Osteoblast (primary cell): ENCODE measurements at places on chromosomes 5 and 9. TPM values are rescaled to one million over a fixed set of nuclear protein-coding genes. Genes with fewer than 3 reads are reported as not detected.

Gene RAD50
- 39.4 and 47.7 TPM in 2 replicates for total RNA-seq

Gene TMEM174
- not detected in 2 replicates for total RNA-seq

Gene TAF11L9
- not detected in 2 replicates for total RNA-seq

Gene LOX
- 314 and 317 TPM in 2 replicates for total RNA-seq

Gene PRSS3
- 2.2 and 3.5 TPM in 2 replicates for total RNA-seq

- H3K27ac ChIP-seq: peak overlapping the region; percentile 96
- no peaks in the 10 kb centered on the region for H3K36me3 ChIP-seq
- peak overlapping the region; percentile 31 for H3K4me3 ChIP-seq
- peak; percentile 98 for DNase-seq
- peaks cover 28% of the 10 kb centered on the region for H3K4me1 ChIP-seq
These were observed 65.0 kb upstream of the ANGPTL2 start for GRCh38 chr9:127187231-127187956.

DNA sequence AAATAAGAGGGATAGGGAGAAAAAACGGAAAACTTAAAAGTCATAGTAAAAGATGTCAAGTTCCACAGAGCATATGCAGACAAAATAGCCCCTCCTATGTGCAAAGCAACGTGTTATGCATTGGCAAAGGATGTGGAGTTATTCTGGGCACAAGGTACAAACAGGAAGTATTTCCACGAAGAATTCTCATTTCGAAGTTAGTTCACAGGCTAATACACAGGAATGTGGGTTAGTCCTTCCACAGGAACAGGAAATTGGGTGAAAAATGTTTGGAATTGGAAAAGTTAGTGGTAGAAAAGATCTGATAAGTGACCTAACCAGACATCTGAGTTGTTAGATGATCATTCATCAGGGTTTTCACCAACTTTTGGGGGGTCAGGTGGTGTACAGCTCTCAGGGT, 326.6 kb downstream of the EBF1 start:
- H3K27me3 ChIP-seq: no peaks in the 10 kb centered on the region
- no peak overlapping the region for H3K4me3 ChIP-seq
- H3K4me1 ChIP-seq: peaks cover 19% of the 10 kb centered on the region

GRCh38 chr9:136629879-136630661, 32.6 kb upstream of the EGFL7 start:
- H3K27me3 ChIP-seq: peaks cover 15% of the 10 kb centered on the region
- peaks cover 4% of the 10 kb centered on the region for H3K4me1 ChIP-seq
- H3K36me3 ChIP-seq: no peaks in the 10 kb centered on the region
- no peak overlapping the region for H3K27ac ChIP-seq
- H3K4me3 ChIP-seq: no peak overlapping the region
- DNase-seq: peak; percentile 97

DNA sequence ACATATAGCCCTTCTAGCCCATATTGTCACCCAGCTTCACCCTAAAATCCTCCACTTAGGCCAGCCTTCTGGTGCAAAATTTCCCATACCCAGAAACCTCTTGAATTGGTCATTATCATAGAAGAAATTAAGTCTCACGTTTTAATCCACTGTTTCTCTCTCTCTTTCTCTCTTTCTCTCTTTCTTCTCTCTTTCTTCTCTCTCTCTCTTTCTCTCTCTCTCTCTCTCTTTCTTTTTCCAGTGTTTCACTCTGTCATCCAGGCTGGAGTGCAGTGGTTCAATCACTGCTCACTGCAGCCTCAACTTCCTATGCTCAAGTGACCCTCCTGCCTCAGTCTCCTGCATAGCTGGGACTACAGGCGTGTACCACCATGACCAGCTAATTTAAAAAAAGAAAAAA, 363.4 kb downstream of the TMEM167A start:
- no peak for DNase-seq
- no peaks in the 10 kb centered on the region for H3K27me3 ChIP-seq
- no peaks in the 10 kb centered on the region for H3K36me3 ChIP-seq
- H3K27ac ChIP-seq: no peak overlapping the region
- no peaks in the 10 kb centered on the region for H3K4me1 ChIP-seq
- H3K4me3 ChIP-seq: no peak overlapping the region

GRCh38 chr9:121840838-121841760, 189.7 kb downstream of the DAB2IP start:
- H3K4me3 ChIP-seq: no peak overlapping the region
- no peak for DNase-seq
- peaks cover 33% of the 10 kb centered on the region for H3K4me1 ChIP-seq
- peak overlapping the region; percentile 72 for H3K27ac ChIP-seq

GRCh38 chr5:62306896-62307689, 1.1 kb downstream of the KIF2A start:
- H3K27ac ChIP-seq: peak overlapping the region; percentile 72
- peak overlapping the region; percentile 91 for H3K4me3 ChIP-seq
- H3K4me1 ChIP-seq: peaks cover 21% of the 10 kb centered on the region
- peak; percentile 91 for DNase-seq
